MCF 10A (cell line): ENCODE measurements at places on chromosomes 6 and 20.

DNA sequence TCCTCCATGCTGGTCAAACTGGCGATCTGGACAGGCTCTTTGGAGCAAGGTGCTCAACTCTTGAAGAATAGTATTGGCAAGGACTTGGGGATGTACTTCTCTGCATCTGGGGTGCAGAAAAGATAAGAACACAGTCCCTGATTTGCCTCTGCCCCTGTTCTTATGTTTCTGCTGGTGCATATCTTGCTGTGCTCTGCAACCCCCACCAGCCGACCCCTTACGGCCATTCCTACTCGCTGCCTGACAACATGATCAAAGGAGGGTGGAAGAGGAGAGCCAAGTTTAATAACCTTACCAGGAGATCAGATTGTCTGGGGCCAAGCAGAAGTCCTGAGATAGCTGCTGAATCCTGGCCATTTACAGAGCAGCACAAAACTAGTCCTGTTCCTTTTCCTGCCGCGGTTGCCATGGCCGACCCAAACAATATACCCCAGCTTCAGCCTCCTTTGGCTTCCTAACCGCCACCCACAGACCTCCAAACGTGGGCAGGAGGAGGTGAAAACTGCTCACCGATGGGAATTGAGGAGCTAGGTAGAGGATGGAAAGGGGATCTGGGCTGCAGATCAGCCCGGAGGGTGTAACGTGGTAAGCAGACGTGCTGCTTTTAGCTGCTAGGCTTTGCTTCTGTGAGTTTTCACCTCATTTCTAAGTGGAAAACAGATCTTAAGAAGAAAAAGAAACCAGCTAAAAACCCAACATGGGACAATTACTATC lies 60.9 kb downstream of the ATXN1 start:
- no peak for DNase-seq

GRCh38 chr6:34071884-34072379 lies 74.0 kb downstream of the GRM4 start:
- DNase-seq, result no peak

GRCh38 chr6:155269765-155270164 lies 6.0 kb downstream of the CLDN20 start:
- DNase-seq, result no peak

DNA sequence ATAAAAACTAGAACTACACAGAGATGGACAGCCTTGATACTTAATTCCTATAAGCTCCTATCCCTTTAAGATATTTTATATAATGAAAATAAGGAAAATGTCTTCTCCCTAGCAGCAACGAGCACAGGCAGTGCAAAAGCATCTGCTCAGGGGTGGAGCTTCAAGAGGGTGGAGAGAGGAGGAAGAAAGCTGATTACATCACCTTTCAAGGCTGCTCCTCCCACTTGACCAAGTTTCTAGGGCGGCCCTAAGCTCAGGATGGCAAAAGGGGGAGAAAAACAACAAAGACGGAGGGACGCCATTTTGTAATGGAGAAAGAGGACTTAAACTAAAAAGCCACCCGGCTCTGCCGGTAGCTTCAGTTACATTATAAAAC lies 2.2 kb downstream of the PPP1R10 start:
- DNase-seq, result peak; percentile 98

DNA sequence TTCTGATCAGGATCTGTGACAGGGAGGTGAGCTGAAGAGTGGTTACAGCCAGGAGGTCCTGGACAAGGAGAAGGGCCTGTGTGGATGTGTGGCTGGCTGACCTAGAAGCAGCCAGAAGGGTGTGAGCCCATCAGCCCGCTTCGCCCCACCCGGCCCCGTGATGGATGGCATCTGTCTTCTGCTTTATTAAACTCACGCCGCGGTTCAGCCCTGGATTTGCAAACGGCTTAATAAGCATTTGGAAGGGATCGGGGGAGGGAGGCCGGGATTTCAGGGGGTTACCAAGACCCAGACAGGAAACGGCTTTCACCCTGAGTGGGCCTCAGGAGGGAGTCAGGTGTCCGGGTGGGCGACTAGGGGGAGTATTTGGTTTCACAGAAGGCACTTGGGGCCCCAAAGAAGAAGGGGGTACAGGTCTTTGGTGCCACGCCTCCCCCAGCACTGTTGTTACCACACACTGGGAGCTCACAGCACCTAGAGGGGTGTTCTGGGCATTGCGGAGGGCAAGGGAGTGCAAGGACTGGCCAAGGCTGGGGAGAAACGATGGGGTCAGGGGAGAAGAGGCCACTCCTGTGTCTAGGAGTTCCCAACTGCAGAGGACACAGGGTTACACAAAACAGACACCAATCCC lies 53.8 kb upstream of the FOXP4 start:
- DNase-seq, result no peak

- no peak for DNase-seq
Measured at GRCh38 chr6:88561954-88562315, 395.8 kb upstream of the CNR1 start.

GRCh38 chr6:110852773-110853172 lies 21.8 kb upstream of the AMD1 start:
- no peak for DNase-seq

- no peak for DNase-seq
Measured at GRCh38 chr6:5765141-5765760, 241.5 kb downstream of the NRN1 start.

DNA sequence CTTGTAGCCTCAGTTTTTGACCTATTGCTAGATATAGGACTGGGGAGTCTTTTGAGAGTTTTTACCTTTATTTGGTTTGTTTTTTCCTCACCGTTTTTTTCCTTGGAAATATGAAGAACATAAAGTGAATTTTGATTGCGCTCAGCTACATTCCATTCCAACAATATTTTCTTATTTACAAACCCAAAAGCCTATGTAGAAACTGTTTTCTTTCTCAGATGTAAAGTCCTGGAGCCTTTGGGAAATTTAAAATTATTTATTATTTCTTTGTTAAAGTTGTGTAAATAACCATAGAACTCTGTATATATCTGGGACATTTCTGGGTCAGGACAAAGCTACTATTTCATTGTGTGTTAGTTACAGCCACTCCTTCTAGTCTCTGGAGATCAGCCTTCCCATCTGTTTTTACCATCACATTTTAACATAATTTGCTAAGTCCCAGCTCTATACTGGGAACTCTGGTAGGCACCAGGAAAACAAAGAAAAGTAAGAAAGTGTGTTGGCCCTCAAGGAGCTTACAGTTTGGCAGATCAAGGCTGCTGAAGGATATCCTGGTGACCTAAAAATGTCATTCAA lies 68.8 kb downstream of the JAG1 start:
- DNase-seq, result no peak

DNA sequence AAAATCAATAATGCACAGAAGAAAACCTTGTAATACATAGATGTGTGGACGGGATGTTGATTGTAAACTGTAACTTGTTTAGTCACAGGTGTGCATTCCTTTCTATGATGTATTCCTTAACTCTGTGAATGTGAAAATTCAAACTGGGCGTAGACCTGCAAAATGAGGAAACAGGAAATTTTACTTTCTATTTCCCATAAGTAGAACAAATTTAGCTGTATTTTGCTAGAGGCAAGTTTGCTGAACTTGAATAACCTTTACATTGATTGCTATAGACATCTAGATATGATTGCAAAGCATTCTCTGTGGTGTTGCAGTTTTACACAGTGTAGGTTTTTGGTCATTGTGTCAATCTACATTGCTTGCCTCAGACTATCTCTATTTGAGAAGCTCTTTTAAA lies 368.4 kb upstream of the MAN1A1 start:
- no peak for DNase-seq

- no peak for DNase-seq
Measured at GRCh38 chr6:4929097-4929718, 74.6 kb downstream of the RPP40 start.

- no peak for DNase-seq
Measured at GRCh38 chr20:19457611-19458010, 245.2 kb downstream of the SLC24A3 start.

- DNase-seq, result peak; percentile 97
Measured at GRCh38 chr6:42928986-42929820, at the start of gene CNPY3. Gene CNPY3, plus strand, starts transcription at chr6:42929480. Its CDS starts 91 bp downstream, at chr6:42929571.

DNA sequence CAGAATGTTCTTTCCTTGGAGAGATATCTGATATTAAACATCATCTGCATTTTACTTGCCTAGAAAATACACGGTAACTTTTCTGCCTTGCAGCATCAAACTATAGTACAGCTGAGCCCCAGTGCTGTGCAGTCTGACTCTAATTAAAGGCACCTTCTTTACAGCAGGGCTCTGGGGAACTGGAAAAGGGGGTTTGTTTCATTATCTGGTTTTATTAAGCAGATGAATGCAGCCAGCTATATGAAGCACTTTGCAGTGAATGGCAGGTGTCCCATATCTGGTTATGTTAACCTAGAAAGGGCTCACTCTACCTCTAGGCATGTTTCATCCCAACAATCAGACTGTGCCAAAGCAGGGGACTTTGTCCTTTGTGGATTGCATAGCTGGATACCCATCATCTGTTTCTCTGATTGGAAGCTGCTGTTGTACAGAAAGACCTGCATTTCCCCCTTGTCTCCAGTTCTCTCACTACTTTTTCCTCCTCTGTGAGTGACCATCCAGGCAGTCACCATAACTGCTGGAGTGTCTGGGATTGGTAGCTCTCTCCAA lies 39.6 kb upstream of the CMTR1 start:
- DNase-seq, result no peak

- no peak for DNase-seq
Measured at GRCh38 chr20:37072293-37073196, 23.3 kb downstream of the RBL1 start.

- no peak for DNase-seq
Measured at GRCh38 chr6:14739827-14740226, 506.0 kb upstream of the JARID2 start.

DNA sequence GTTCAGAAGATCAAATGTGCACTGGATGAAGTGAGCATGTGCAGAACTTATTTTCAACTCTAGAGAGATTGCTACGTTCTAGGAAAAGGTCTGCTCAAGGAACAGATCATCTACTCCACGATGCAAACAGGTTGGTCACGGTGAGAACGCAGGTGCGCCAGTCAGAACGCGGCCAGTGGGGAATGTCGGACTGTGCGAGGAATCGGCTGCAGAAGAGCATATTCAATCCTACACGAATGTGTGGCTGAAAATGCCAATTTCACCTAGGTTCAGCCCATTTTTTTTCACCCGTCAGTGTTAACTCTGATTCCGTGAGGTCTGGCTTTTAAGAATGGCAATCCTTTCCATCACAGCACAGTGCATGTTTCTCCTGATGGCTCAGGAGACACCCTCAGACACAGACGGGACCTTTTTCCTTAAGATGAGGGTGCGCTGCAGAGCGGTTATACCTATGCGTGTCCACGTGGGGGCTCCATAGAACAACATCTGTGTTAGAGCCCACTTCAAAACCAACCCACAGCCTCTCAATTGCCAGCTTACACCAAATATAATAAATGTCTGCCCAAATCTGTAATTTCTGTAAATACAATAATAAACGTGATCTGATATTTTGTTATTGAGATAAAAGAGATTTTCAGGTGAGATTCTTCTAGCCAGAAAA lies 250.4 kb downstream of the FOXA2 start:
- peak; percentile 66 for DNase-seq

DNA sequence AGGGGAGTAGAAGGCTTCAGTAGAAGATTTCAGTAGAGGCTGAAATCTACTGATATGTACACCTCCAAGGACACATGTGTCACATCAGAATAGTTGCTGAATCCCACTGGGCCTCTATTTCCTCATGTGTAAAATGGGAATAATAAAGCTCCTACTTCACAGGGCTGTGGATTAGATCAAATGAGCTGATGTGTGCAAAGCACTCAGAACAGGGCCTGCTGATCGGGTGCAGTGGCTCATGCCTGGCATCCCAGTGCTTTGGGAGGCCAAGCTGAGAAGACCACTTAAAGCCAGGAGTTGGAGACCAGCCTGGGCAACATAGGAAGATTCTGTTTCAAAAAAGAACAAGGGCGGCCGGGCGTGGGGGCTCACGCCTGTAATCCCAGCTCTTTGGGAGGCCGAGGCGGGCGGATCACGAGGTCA lies 8.1 kb upstream of the AP5S1 start:
- DNase-seq, result no peak

DNA sequence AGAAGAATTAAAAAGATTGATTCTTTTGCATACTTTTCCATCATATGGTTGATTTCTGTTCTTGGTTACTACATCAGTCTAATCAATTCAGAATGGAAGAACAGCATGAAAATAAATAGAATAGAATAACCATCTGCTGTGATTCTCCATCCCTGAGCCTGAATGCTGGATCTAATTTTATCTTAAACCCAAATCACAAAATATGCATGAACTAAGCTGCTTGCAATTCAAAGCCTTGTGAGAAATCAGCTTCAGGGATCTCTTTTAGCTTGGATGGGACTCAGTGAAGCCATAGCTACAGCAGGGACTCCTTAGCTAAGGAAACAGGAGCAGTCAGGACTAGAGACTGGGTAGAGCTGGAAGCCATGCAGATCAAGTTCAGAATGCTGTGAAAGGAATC lies 74.1 kb downstream of the TPBG start:
- no peak for DNase-seq

DNA sequence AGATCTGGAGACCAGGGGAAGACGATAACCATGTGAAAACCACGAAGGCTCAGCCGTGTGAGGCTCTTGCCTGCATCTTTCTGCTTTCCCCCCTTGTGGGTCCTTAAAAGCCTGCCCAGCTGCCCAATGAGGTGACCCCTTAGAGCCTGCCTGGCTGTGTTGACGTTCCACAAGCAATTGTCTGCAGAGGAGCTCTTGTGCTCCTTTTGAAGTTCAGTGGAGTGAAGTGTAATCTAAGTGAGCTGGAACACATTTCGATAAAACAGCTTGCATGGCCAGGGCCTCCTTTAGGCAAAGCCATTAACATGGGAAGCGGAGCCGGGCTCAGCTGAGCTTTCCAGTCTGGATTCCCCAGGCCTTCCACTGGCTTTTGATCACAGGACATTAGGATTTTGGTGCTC lies 27.3 kb upstream of the TCP11 start:
- no peak for DNase-seq

DNA sequence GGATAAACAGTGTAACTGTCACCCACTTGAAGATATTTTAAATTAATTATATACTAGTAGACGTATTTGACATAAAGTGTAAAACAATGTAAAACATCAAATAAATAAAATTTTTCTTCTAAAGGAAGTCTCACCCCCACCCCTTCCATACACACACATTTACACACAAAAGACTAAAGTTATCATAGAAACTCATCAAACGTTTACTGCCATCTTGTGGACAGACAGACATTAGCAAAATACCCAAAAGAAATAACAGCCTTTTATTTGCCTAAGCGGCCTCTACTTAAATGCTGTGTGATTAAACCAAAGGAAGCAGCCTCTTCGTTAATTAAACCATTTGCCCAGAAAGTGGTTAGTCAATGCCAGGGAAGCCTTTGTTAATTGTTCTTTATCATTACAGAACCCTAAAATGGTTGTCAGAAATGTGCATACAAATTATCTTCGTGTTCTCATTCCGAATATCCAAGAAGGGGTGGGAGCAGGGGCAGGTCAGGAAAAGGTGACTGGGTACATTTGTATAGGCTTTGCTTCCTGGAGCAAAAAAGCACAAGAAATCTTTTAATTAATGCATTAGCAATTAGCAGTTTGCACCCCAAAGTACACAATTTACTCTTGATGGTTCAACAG lies 176.2 kb upstream of the SASH1 start:
- DNase-seq, result peak; percentile 71

GRCh38 chr6:54020334-54020733 lies 90.9 kb upstream of the MLIP start:
- DNase-seq, result no peak

- no peak for DNase-seq
Measured at GRCh38 chr20:50611128-50611810, 80.1 kb downstream of the RIPOR3 start.
